ENCODE measurements at places on chromosomes 1 and 21.
A peak's percentile ranks its signal among the peaks of the same experiment; 100 is the strongest.

GRCh38 chr1:22045604-22046228 lies 6.8 kb upstream of the CDC42 start:
- no peak for DNase-seq

DNA sequence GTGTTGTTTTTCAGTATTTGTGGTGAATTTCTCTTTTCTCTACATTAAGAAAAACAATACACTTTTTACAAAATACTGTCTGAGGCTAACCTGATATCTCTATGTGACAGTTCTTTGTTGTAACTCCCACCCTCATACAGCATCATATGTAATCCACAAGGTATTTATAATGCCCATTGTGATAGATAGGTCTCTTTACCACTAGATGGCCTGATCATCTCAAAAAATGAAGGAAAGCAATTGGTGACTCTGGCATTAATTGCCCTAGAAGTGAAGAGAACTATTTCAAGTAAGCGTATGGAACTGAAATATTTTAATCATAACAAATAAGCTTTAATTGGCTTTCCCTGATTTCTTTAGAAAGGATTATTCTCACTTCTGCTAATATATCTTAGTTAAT lies 36.2 kb upstream of the HFM1 start:
- DNase-seq = no peak

DNA sequence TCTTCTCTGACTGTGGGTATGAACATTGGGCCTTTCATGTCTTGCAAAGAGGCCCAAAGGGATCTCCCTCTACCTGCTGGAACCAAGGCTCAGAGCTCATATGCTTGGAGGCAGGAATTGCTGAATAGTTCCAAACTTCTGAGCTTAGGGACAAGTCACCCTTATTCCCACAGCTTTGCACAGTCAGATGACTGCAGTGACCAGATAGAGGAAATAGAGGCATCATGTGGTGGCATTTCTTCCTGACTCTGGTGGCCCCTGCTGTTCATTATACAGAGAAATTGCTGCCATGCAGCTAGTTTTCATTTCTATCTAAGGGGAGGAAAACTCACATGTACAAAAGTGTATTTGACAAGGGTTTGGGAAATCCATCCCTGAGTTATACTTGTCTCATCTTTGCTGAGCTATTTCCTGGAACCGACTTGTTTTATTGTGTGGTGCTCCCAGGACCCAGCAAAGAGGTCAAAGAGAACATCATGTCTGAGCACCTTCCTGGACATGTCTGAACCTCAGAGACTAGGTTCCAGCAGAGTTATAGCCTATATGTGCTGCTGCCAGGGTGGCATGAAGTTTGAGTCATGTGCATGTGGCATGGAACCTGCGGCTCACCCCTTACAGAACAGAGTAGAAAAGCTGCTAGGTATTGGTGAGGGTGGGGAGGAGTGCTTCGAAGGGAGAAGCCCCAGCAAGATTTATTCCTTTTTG lies 131.2 kb downstream of the PIK3R3 start:
- no peak for DNase-seq

DNA sequence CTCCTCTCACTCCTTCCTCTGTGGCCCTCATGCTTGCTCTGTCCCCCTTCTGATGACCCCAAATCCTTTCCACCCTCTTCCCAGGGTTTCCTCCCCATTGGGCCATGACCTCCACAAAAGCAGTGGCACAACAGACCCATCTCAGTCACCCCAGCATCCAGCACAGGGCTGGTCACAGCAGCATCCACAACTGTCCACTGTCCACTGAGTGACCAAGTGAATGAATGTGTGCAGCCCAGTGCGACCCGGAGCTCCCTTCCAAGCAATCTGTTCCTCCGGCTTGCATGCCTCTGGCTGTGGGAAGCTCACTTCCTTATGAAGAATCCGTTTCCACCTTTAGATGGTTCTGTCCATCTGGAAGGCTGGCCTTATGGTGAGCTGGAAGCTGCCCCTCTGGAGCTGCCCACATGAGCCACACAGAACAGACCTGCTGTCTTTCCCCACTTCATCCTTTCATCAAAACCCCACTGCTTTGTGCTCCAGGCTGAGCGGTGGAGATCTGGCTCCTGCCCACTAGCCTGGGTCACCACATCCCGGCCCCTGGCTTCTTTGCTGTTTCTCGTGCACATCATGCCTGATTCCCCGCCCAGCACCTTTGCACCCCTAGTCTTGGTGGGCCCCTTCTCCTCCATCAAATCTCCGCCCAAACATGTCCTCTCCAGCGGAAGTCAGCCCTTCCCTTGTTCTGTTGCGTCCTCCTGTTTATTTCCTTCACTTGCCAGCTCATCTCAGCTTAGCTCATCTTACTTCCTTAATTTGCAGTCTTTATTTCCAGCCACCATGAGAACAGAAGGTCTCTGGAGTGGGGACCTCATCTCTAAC lies 56.4 kb downstream of the EDN2 start:
- DNase-seq = no peak

DNA sequence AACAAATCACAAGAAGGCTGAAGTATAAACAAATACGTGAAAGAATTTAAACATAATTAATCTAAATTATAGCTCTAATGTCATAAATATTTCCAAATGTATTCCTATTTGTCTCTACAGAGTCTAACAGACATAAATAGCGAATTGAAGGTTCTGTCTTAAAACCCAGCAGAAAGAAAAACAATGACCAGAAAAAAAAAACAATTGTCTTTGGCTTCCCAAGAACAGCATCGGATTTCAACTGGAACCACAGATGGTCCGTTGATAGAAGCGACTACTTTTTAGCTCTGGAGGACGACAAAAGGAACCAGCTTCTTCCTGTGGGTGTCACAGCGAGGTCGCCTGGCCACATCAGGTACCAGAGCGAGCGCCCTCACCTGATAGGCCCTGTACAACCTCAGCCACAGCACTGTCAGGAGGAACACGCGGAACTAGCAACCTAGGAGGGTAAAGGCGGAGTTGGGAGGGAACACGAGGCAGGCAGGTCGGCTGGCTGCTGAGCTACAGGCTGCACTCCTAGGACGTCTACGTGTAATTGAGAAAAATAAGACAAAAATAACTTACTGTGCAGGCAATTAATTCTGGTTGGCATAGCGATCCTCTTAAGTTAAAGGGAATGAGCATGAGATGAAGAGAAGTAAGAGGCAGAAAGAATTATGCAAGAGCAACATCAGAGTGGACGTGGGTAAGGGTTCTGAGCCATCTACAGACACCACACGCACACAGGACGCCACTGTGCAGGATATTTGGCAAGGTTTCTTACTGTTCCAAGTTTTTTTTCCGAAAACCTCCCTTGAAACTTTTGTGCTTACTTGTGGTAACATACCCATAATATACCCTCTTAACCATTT lies 16.7 kb upstream of the PRDM15 start:
- DNase-seq = no peak

- no peak for DNase-seq
Observed at GRCh38 chr1:113677250-113678158, 81.8 kb downstream of the PHTF1 start.

- no peak for DNase-seq
Observed at GRCh38 chr1:243827206-243827605, 22.8 kb downstream of the AKT3 start.

GRCh38 chr1:109475261-109475660 lies 8.4 kb upstream of the ATXN7L2 start:
- DNase-seq = no peak

DNA sequence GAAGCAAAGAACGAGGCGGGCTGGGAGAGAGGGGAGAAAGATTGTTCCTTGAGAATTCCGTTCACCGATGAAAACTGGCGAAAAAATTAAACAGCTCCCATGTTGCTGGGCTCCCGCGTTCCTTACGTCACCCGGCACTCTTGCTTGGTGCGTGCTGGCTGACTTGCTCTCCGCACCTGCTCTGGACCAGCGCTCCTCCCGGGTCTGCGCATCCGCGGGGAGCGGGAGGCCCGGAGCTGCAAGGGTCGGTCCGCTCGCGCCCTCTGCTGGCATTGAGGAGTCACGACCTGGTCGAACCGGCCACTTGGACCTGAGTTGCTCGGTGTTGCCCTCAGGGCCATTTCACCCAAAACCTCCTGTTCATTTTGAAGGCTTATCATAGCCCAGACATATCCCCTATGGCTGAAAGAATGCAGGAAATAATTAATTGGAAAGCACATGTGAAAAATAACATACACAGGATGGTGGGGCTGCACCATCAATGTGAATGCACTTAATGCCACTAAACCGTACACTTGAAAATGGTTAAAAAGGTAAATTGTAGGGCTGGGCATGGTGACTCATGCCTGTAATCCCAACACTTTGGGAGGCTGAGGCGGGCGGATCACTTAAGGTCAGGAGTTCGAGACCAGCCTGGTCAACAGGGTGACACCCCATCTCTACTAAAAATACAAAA lies 98.9 kb upstream of the BACE2 start:
- DNase-seq = peak; percentile 36

DNA sequence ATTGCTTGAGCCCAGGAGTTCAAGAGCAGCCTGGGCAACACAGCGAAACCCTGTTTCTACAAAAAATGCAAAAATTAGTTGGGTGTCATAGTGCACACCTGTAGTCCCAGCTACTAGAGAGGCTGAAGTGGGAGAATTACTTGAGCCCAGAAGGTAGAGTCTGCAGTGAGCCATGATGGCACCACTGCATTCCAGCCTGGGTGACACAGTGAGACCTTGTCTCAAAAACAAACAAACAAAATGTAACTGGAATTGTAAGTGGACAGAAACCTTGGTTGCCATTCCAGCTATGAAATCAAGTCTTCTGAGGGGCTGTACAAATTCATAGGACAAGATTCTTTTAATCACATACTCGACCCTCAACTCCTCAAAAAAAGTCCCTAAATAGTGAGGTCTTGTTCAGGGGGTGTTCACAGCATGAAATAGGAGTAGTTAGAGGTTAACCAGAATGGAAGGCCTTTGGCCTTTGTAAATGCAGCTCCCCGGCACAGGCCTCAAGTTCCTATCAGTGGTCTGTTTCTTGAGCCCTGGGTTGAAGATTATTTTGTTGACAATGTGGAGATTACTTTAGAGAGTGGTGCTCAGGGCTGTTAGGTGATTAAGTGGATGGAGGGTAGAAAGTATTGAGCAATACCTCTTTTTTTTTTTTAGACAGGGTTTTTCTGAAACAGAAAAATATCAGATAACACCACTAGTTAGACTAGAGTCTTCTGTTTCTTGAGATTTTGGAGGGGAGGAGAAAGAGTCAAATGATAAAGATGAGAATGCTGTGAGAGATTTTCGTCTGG lies 138.7 kb upstream of the ZNF648 start:
- DNase-seq = no peak

GRCh38 chr1:175802407-175803123 lies 59.2 kb upstream of the TNR start:
- DNase-seq = no peak

DNA sequence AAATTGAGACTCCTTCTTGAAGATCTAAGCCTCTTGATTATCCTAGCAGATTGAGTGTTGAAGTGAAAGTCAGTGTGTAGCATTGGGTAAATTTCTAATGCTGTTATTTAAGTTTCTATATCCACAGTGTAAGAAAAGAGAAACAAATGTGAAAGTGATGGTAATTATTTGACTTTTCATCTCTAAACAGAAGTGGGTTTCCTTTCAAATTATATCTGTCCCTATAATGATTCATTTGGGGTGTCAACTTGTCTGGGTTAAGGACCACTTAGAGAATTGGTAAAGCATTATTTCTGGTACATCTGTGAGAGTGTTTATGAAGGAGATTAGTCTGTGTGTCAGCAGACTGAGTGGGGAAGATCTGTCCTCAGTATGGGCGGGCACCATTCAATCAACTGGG lies 133.0 kb upstream of the HMCN1 start:
- no peak for DNase-seq

- no peak for DNase-seq
Observed at GRCh38 chr1:64320922-64321614, 117.6 kb downstream of the UBE2U start.

DNA sequence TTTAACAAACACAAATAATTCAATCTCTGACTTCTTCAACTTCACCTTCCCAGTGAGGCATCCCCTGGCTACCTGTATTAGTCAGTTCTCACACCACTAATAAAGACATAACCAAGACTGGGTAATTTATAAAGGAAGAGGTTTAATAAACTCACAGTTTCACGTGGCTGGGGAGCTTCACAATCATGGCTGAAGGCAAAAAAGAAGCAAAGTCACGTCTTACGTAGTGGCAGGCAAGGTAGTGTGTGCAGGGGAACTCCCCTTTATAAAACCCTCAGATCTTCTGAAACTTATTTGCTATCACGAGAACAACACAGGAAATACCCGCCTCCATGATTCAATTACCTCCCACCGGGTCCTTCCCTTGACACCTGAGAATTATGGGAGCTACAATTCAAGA lies 478.5 kb downstream of the ADGRL2 start:
- no peak for DNase-seq

DNA sequence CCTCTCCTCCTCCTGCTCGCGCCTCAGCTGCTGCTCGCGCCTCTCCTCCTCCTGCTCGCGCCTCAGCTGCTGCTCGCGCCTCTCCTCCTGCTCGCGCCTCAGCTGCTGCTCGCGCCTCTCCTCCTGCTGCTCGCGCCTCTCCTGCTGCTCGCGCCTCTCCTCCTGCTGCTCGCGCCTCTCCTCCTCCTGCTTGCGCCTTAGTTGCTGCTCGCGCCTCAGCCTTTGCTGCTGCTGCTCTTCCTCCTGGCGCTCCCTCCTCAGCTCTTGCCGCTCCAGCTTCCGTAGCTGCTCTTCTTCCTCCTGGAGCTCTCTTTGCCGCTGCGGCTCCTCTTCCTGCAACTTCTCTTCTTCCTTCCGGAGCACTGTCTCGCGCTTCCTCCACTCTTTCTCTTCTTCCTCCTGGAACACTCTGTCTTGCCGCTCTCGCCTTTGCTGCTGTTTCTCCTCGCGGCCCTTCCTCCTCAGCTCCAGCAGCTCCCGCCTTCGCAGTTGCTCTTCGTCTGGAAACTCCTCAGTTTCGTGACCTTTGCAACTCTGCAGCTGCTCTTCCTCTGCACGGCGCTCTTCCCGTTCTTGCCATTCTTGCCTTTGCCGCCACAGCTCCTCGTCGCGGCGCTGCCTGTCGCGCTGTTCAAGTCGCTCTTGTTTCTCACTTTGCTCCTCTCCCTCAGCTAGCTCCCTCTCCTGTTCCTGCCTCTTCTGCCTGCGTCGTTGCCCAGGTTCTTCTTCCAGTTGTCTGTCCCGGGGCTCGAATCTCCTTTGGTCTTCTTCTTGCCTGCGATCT lies 3.0 kb downstream of the TCHH start:
- no peak for DNase-seq

- no peak for DNase-seq
Observed at GRCh38 chr1:182173808-182174512, 112.4 kb upstream of the ZNF648 start.

Measured in activated T-helper 9 cell treated with anti-CD3 and anti-CD28 coated beads, Interleukin-2, amount 50 U/mL, for 16 hours (primary cell).